Stimulated activated CD4-positive, alpha-beta T cell treated with anti-CD3 and anti-CD28 coated beads, Interleukin-15, amount 100 ng/mL, for 48 hours (primary cell): ENCODE measurements at places on chromosomes 16 and 17.

- no peak for DNase-seq
Measured at GRCh38 chr16:85535352-85536072, 77.6 kb upstream of the GSE1 start.

GRCh38 chr17:80917716-80918560 is 73.7 kb upstream of the CHMP6 start:
- no peak for DNase-seq

- no peak for DNase-seq
Measured at GRCh38 chr16:79610771-79611170, 10.2 kb upstream of the MAF start.

DNA sequence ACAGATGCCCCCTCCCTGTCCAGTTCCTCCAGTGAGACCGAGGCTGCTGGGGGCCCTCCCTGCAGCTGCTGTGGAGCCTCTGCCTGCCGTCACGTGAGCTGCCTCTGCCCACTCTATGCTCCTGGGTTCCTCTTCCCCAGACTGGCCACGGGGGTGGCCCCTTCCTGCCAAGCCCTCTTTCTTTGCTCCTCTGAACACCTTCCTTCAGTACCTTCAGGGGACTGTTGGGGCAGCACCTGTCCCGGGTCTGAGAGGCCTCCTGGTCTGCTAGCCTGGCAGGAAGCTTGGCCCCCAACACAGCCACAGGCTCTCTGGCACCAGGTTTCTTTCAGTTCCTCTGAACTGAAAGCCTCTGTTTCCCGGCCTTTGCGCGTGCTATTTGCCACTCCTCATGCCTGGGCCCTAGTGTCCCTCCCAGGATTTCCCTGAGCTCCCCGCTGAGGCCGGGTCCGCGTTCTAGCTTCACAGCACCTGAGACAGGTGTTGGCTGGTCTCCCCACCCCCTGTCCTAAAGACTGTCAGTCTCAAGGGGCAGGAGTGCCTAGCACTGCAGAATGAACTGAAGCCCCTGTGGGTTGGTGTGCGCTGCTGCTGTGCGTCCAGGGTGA is 6.6 kb upstream of the ATP6V0C start:
- no peak for DNase-seq

DNA sequence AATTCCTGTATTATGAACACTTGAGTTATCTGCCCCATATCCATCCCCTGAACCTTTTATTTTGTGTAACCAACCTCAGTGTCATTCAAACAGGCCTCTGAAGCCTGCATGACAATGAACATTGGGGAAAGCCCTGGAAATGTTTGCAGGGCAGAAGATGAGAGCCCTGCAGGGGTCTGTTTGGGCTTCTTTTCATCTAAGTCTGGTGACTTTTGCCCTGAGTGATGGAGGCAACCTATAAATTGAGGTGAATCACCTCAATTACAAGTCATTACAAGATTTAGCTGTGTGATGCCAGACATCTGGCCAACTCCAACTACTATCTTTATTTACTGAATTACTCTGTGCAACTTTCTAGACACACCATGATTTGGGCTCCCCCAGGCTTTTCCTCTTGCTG is 189.2 kb downstream of the MAF start:
- no peak for DNase-seq
